ENCODE measurements at places on chromosomes 5 and 9.

GRCh38 chr5:144275329-144275728, 104.7 kb downstream of the KCTD16 start:
- no peak for DNase-seq

DNA sequence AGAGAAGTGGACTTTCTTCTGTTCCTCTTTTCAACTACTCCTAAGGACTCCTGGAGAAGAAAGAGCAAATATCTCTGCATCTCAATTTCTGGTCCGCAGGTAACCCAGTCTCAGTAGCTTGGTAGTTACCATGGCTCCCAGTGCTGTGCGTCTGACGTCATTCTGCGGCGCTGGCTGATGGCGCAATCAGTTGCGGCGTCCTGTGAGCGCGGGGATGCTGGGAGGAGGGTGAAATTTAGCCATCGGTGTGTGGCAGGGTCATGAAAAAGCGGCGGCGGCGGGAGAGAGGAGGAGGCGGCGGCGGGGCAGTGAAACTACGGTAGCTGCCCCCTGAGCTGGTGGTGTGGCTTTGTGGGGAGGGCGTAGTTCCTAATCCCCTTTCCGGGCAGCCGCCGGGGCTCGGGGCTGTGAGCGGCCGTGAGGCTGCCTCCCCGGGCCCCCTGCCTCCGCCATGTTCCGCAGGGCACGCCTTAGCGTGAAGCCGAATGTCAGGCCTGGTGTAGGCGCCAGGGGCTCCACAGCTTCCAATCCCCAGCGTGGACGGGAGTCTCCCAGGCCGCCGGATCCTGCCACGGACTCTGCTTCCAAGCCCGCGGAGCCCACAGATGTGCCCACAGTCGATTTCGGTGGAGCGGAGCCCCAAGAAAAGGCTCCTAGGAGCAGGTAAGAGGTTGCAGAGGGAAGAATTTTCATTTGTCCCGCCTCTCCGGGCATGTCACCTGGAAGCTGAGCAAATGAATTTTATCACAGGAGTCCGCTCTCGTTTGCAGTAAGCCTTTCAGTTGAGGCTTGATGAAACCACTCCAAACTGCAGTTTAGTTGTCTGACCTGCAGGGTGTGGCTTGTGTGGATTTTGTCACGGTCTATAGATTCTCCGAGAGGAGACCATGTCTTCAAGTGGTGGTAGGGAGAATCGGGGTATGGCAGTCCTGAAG, at the start of gene BDP1:
Gene BDP1 (plus strand): TSS at position 225 of the 935 bp plus-strand sequence. CDS start 227 bp downstream, at position 452.
- peak; percentile 86 for DNase-seq

DNA sequence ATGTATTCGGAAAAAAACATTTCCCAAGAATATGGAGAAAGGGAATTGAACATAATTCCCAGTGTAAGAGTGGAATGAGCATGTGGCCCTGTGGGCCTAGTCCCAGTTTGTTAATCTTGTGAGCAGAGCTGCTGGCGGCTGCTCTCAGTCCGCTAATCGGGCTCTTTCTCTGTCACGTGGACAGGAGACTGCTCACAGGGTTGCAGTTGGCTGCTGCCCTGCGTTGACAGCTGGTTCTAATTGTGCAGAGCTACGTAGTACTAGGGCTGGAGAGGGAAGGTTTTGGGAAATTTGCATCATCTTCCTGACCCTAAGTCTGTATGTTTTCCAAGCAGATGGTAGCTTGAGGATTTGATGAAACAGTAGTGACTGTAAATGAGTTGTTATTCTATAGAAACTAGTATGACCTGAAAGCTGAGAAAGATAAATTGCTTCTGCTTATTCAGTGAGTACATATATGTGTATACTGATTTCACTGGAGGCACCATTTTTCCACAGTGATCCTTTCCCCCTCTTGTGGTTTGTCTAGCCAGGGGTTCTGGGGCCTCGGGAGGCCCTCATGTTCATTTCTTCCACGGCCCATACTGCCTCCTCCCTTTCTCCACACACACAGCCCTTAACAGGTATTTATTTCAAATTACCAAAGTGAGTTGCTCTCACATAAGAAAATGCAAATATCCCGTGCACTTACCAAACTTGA, 100.6 kb downstream of the ANGPTL2 start:
- DNase-seq, result no peak

- DNase-seq, result no peak
Measured at GRCh38 chr5:54311176-54311677, 854 bp upstream of the ARL15 start.

- DNase-seq, result no peak
Measured at GRCh38 chr5:163916376-163916775, 411.0 kb downstream of the MAT2B start.

DNA sequence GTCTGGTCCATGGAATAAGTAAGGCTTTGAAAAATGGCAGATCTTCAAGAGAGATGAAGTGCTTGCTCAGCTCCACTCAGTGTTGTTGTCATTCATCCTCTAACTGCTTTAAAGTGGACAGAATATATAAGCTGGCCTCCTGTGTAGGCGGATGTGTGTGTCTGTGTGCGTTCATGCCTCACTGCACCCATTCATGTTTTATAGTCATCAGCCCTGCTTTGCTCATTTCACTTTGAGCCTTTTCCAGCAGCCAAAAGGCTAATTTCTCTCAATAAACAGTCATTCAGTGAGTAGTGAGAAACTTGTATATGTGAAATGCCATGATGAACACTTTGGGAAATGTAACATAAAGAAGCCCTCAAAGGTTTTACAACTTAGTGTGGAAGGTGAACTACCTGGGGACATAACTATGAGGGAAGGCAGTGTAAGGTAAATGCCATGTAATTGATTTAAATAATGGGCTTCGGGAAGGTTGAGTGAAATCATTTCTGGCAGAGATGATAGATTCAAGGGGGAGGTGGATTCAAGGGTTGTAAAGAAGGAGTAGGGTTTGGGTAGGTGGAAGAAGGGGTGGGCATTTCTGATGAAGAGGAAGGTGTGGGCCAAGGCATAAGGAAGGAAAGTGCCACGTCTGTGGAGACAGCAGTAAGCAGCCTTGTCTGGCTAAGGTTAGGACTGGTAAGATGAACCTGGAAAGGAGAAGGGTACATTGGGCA, 15.7 kb downstream of the TTC23L start:
- DNase-seq, result no peak

DNA sequence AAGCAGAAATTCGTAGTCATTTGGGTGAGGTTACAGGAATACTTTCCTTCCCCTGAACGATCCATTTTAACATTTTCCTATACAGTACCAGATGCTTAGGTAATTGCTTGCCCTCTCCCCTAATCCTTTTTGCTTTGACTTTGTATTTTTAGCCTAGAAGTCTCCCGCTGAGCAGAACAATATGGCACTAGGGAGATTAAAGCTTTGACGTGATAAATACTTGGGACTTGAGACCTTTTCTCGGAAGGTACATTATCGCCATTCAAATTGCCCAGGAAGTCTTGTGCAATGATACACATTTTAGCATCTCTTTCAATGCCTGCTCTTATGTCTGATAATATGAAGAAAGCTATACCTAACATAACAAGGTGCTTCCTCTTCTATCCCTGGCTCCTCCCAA, 22.9 kb upstream of the SPATA31C2 start:
- DNase-seq, result no peak

DNA sequence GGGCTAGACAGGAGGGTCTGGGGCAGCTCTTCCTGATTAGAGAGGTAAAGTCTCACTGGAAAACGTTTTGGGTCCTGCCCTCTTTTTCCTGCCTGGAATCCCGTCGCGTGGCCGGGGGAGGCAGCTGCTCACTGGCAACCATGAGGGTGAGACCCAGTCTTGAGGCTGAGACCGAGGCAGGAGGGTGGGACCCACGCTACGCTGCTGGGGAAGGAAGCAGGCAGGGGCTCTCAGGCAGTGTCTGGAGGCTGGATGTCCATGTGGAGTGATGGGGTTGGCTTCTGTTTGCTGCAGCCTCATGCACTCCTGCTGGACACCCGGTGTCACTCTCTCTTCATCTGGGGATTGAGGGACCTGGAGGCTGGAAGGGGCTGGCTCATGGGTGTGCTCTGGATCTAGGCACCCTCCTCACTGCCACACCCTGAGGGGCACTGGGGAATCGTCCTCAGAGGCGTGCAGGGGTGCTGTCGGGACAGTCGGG, 11.3 kb upstream of the SLC2A6 start:
- DNase-seq, result no peak

GRCh38 chr9:15786616-15787015, 233.8 kb downstream of the CCDC171 start:
- DNase-seq, result no peak

- DNase-seq, result no peak
Measured at GRCh38 chr9:132797861-132798659, 80.0 kb downstream of the AK8 start.

GRCh38 chr9:89078860-89079259, 87.6 kb downstream of the S1PR3 start:
- DNase-seq, result no peak

DNA sequence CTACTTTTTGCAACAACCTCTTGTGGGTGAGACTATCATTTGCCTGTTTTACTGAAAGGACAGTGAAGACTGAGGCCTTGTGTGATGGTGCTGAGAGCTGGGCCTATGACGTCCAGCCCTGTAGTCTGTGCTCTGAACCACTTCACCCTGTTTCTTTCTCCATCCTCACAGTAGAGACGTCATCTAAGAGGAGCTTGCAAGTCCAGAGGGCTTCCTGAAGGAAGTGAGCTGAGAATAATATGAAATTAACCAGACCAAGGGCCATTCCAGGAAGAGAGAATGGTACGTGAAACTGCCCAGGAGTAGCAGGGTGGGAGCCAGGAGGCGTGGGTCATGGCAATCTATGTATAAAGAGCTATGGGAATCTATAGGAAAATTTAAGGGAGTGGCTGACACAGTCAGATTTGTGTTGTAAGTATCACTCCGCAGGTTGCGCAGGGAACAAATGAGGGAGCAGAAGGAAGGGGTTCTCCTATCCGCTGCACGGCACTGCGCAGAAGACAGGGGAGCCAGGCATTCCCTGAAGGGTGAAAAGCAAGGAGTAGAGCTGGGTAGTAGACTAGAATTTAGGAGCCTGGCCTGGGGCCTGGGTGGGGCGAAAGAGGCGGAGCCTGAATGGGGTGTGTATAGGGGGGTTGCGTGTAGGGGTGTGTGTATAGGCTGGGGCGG, 596 bp upstream of the FGFR4 start:
- DNase-seq, result no peak

DNA sequence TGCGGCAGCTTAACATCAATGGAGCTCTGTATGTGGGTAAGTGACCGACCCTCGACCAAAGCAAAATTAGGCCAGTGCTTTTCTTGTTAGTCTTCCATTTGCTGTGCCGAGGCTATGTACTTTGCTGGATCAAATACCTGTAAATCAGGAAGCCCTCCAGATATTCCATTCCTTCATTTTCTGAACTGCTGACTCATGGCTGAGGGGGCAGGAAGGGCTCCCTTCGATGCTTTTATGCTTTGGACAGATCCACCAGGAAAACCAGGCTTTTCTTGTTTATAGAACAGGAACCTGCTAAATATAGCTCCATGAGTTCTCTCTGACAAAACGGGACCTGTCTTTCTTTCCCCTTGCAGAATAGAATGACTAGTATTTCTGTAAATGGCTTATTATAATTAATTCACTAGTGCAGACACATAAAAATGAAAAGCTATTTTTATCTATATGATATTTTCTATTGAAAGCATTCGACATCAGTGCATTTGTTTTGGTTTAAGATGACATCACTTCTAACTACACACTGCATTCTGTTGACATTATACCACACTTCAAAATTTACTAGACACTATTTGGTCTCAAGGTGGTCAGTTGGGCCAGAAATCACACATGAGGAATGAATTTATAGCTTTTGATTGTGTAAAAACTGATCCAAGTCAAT, 93.3 kb downstream of the LIFR start:
- no peak for DNase-seq

DNA sequence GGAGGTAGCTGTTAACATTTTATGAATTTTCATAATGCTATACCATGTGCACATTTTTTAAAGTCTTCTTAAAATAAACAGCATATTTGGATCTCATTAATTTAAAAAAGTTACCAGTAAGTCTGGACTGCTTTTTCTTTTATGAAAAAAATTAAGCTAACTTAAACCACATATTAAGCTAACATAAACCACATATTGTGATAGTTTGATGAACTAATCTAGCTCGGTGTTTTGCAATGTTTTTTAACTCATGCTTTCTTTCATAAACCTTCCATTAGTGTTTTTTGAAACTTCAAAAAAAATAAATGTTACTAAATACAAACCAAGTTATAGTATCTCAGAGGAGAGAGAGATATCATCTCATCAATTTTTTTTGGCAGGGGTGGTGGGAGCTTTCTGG, 26.5 kb downstream of the POLK start:
- DNase-seq, result no peak

- DNase-seq, result no peak
Measured at GRCh38 chr9:4583001-4583400, 79.1 kb upstream of the PLPP6 start.

DNA sequence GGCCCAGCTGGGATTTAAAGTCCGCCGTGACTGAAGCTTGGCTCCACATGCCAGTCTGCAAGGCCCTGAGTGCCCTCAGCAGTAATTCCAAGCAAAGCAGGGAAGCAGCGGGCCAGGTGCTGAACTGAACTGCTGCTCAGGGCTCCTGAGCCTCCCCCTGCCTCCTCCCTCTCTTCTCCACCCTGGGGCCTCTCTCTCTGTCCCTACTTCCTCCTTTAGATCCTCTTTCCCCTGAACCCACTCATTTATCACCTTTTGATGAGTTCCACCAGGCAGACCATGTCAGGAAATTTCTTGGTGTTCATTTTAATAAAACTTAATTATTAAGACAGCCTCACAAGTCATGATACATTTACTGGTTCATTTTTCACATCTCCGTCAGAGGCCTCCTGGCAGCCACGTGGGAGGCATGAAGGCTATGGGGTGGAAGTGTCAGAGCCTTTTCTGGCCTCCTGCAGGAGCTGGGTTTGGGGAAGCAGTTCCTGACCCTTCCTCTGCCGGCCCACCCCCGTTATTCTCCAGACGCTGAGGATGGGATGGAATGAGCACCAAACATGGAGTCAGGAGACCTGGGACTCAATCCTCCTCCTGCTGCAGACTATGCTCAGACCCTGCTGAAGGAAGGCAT, 32.2 kb upstream of the KCNIP1 start:
- DNase-seq, result no peak

DNA sequence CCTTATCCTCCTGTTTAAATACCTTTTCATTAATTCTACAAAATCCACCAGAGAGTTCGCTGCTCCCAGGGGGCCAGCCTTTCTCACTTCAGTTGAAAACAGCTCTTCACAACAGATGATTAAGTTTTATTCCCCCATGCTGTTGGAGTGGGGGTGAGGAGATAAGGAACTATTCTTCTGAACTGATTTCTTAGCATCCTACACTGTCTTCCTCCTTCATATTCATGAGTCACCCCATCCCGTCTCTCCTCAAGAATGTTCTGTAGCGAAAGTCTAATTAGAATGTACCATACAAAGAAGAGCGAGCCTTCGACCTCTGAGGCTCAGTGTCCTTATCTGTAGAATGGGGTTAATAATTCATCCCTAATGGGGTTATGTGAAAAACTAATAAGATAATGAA, 138.0 kb downstream of the PIK3R1 start:
- no peak for DNase-seq

DNA sequence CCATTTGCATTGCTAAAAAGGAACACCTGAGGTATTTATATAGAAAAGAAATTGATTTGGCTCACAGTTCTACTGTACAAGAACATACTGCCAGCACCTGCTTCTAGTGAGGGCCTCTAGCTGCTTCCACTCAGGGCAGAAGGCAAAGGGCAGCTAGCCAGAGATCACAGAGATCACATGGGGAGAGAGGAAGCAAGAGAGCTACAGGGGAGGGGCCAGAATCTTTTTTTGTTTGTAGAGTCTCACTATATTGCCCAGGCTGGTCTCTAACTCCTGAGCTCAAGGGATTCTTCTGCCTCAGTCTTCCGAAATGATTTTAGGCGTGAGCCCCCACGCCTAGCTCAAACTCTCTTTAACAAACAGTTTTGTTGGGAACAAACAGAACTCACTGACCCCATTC, 6.1 kb downstream of the SLCO4C1 start:
- DNase-seq, result no peak

Data from stimulated activated CD4-positive, alpha-beta T cell treated with anti-CD3 and anti-CD28 coated beads, Interleukin-1b, Interleukin-23, amount 100 ng/mL, for 1 hour (primary cell).